Kasumi-1 (cell line): ENCODE measurements at places on chromosomes 5 and 9.

- DNase-seq = no peak
Measured at GRCh38 chr9:113940077-113940476, 64.0 kb downstream of the ZNF618 start.

DNA sequence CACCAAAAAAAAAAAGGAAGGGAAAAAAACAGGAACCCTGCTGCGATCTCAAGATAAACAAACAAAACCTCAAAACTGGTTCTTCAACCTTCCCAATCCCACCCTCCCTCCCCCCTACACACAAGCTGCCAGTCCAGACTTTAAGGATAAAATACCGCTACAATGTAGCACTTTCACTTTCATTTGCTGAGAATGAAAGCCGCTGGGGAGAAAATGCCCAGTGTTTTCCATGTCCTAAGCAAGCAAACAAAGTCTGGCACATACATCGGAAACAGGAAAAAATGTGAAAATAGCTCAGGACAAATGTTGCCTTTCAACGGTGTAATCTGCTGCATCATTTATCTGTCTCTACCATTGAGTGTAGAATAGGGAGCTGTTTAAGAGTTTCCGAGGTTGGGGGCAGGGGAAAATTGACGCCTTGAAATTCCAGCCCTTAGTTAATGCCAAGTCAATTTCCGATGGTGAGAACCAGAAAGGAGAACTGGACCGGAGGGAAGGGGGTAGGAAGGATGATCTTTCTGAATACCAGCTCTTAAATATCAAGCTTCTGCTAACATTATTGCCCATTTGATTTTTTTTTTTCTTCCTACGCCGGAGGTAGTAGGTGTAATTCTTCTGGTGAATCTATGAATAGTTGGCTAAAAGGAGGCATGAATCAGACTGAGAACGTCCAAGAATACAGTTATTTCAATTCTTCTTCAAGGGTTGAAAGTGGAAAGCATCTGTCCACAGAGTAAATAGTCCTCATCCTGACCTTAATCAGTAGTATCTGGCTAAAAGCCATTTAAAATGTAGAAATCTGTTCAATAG is 1.2 kb upstream of the ADAMTS6 start:
- DNase-seq = peak; percentile 45

GRCh38 chr5:169906745-169907649 is 73.3 kb downstream of the INSYN2B start:
- no peak for DNase-seq

DNA sequence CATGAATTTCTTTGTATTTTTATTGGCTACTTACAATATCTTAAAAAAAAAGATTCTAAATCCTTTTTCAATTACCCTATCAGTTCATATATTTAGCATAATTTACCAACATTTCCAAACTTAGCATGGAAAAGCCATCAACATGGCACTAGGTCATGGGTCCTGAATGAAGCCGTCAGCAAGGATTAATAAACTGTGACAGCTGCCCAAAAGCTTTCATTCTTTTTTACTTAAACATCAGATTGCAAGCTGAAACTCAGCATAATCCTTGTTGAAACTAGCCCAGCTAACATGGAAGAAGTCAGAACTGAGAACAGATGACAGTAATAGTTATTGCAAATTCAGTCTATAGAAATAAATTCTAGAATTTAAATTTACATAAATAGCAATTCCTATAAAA is 209.8 kb downstream of the ADAMTS6 start:
- DNase-seq = no peak

GRCh38 chr5:109351988-109352864 is 57.5 kb downstream of the PJA2 start:
- DNase-seq = peak; percentile 18

DNA sequence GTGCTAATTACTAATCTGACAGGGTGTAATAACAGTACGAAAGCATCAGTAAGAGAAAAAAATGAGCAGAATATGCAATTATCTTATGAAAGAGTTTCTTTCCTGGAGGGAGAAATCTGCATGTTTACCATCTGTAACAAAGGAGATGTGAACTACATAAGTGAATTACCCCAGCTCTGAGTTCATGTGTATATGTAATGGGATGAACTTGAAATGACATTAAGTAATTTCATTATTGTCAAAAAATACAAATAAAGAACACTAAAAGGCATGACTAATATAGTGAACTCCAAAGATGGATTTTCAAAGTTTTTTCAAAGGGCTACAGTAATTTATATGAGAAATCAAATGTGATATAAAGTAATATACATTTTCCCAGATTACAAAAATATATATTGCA is 944.0 kb downstream of the MAT2B start:
- DNase-seq = no peak

GRCh38 chr9:124228516-124228915 is 29.2 kb upstream of the NEK6 start:
- DNase-seq = no peak

DNA sequence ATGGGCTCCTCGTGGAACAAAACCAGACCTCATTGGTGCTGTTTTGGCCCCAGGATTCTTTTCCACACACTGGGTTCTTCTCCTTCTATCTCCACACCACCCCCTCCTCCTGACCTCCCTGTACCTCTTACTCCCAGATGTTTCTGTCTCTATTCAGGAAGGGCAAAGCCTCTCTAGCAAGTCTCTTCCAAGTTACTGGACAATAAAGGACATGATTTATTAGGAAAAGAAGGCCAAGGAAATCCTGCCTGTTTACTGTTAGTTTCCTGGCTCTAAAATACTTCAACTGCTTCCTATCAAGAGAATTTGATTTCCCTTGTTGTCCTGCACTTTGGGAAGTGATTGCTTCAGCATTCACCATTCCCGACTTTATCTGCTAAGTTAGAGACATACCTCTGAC is 262.0 kb downstream of the SAXO1 start:
- DNase-seq = no peak

GRCh38 chr9:93586290-93587057 is 10.1 kb downstream of the PHF2 start:
- no peak for DNase-seq

DNA sequence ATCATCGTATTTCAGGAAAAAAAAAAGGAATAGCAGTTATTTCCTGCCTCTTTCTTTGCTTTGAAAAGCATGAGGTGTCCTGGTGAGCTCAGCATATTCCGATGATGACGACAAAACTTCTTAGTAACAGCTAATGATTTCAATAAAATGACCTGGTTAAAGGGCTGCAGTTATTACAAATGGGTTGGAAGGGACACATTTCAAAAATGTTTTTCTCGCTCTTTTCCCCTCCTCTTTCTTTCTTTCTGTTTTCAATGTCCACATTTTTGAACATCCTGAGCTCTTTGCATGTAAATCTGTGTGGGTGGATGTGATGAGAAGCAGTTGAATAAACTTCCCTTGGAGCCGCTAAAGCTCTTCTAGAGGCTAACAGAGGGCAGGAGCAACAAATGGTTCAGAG is 186.8 kb upstream of the SLC27A6 start:
- no peak for DNase-seq

GRCh38 chr5:17042041-17042440 is 106.0 kb upstream of the MYO10 start:
- DNase-seq = no peak

GRCh38 chr9:137620048-137620405 is 1.2 kb downstream of the EHMT1 start:
- no peak for DNase-seq

- no peak for DNase-seq
Measured at GRCh38 chr5:56229111-56229510, 4.0 kb downstream of the ANKRD55 start.

DNA sequence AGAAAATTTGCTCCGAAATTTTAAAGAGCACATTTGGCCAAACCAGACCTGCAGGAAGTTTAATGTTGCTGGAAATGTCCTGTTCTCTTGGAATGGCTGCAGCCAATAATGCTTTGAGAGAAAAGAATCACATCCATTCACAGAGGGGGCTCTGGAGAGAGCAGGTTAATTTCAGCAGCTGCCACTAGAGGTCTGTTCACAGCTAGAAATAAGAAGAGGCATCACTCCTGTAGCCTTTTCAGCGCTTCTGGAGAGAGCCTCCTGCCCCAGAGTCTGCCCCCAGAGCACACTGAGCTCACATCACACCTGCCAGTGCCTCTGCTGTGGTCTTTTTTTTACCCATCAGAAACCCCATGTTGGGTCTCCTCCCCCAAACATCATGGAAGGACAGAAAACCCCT is 124.8 kb upstream of the RAD23B start:
- peak; percentile 45 for DNase-seq

GRCh38 chr5:32960340-32961058 is 249.4 kb downstream of the NPR3 start:
- no peak for DNase-seq

GRCh38 chr9:94867281-94867841 is 140.9 kb downstream of the AOPEP start:
- DNase-seq = no peak

GRCh38 chr5:6723122-6723815 is 10.0 kb downstream of the TENT4A start:
- no peak for DNase-seq

GRCh38 chr5:142222225-142222865 is 102.5 kb downstream of the SPRY4 start:
- DNase-seq = no peak

DNA sequence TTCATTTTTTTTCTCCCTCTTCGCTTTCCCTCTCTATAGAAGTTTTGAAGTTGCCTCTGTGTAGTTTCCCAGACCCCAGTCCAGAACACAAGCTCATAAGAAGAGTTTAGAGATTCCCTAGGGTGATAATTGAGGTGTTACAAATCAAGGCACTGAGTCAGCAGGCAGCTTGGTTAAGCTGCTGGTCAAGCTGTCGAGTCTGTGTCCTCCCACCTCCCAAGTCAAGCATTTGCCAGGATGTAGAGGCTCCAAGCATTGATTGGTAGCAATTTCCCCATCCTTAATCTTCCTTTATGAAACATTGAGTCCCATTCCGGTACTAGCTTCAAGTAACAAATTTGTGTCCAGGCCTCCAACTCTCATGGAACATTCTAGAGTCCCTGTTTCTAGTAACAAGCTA is 47.5 kb upstream of the SLC1A1 start:
- no peak for DNase-seq

DNA sequence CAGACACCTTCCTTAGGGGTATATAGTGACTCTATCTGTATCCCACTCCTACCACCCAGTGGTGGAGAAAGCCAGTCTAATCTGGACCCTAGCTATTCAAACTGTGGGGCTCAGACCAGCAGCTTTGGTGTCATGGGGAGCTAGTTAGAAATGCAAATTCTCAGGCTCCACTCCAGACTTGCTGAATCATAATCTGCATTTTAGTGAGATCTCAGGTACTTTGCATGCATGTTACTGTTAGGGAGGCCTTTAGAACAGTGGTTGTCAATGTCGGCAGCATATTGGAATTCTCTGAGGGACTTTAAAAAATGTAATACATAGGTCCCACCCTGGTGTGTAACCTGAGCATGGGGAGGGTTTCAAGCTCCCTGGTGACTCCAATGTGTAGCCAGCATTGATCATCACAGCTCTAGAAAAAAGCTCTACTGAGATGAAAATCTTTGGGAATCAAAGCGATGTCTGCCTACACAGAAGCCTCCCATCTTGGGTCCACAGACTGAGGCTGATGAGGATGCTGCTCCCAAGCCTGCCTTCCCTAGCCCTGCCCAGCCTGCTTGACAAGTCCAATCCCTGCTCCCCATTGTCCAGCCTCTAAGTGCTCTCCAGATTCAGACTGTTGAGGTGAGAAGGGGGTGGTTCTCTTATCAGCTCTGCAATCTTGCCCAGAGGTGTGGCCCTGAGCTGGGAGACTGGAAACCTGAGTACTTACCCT is 11.9 kb upstream of the GM2A start:
- DNase-seq = no peak

- no peak for DNase-seq
Measured at GRCh38 chr5:142872795-142873194, 102.6 kb downstream of the ARHGAP26 start.

DNA sequence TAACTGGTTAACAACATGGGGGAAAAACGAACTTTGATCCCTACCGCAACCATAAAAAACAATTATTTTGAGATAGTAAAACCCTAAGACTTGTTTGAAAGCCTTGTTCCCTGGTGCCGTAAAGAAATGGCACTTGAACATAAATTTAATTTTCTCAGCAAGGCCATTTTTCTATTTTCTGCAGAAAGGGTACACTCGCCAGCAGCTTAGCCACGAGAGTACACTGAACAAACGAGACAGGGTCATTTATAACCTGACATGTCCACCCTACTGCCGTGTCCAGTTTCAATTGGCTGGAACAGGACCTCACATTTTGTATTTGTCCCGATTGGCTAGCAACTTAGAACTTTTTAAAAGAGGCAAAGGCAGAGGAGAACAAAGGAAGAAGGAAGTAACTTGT is 26.8 kb downstream of the FBXW11 start:
- no peak for DNase-seq

- DNase-seq = no peak
Measured at GRCh38 chr9:121699571-121700164, 48.2 kb downstream of the DAB2IP start.

DNA sequence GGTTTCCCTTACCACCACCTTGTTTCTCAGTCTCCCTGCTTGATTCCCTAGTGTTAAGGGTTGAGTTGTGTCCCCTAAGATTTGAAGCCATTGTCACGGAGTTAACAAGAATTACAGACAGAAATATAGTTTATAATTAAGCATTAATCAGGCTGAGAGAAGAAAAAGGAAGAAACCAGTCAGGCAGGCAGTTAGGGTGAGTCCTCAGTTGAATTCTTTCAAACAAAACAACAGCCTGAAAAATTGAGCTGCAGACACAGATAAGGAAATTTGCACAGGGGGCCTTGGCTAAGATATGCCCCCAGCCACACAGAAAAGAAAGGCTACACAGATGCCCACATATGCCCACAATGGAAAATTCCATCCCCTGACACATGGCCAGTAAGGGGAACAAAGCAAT is 111.7 kb upstream of the RAI14 start:
- DNase-seq = no peak

GRCh38 chr5:176553260-176554085 is 4.3 kb downstream of the CDHR2 start:
- DNase-seq = no peak

DNA sequence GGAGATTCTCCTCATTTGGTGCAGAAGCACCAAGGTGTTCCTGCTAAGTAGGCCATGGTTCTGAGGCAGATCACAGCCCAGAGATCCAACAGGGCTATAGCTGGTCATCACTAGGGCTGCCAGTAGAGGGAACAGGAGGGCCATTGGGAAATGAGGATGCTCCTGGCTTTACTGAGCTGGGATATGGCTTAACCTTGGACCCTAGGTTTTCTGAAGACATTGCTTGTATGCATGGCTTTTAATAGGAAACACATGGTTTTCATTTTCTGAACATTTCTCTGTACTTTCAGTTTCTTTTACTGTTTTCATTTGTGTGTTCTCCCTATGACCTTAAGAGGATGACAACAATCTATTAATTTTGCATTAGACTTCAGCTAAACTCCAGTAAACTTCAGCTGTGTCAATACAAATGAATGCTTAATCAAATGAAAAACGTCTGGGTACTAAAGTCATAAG is at the start of gene IFNW1:
IFNW1 (minus strand) TSS at position 406 of the 456 bp plus-strand sequence; CDS start at position 144, 262 bp downstream.
- no peak for DNase-seq

GRCh38 chr5:147113967-147114366 is 120.9 kb upstream of the STK32A start:
- DNase-seq = no peak

DNA sequence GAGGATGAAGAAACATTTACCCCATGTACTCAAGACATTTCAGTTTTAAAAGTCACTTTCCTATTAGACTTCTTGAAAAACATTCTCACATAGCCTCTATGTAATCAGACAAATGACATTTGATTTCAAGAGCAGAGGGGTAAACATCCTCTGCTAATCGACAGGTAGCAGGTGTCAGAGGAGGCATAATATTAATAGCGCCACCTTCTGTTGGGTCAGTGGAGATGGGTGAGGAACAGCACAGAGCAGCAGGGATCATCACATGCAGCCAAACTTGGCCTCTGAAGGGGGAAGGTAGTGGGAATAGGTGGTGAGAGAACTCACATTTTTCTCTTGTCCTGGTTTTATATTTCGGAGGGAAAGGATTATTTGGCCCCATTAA is 3.3 kb upstream of the LSM11 start:
- peak; percentile 56 for DNase-seq
